Thoracic aorta (tissue), 2 donors: ENCODE measurements at places on chromosomes 6 and 20. TPM values are rescaled to one million over a fixed set of nuclear protein-coding genes. Genes with fewer than 3 reads are reported as not detected.

- H3K27ac ChIP-seq = peak overlapping the region; percentile 92
- no peaks in the 10 kb centered on the region for H3K36me3 ChIP-seq
- peak overlapping the region; percentile 18 for H3K4me3 ChIP-seq
- H3K27me3 ChIP-seq = no peaks in the 10 kb centered on the region
Measured at GRCh38 chr20:41247523-41248367, 69.8 kb downstream of the ZHX3 start.

- DNase-seq = no peak
- H3K27me3 ChIP-seq = no peaks in the 10 kb centered on the region
- H3K27ac ChIP-seq = no peak overlapping the region
- H3K4me3 ChIP-seq = no peak overlapping the region
Measured at GRCh38 chr20:38139156-38139912, 25.7 kb downstream of the TGM2 start.

DNA sequence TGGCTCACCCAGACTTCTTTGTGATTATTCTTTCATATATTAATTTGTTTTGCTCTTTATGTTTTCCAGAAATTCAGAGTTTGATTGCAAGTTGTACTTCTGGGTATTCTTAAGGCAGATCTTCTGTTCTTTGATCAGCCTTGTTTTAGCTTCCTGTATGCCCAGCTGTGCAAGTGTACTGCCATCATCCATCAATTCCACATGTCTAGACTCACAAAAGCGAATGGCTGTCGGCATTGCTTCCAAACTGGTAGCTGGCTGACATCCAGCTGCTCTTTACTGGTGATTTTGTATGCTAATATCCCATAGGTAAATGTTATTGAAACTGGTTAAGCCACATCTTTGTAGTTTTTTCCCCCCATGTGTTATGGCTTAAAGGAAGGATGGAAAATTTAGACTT is 1084.8 kb upstream of the CITED2 start:
- H3K27ac ChIP-seq = no peak overlapping the region
- no peak overlapping the region for H3K4me3 ChIP-seq
- no peak for DNase-seq
- H3K4me1 ChIP-seq = peaks cover 12% of the 10 kb centered on the region
- H3K27me3 ChIP-seq = no peaks in the 10 kb centered on the region

- no peak for DNase-seq
- no peaks in the 10 kb centered on the region for H3K27me3 ChIP-seq
- no peak overlapping the region for H3K4me3 ChIP-seq
- no peaks in the 10 kb centered on the region for H3K36me3 ChIP-seq
- H3K4me1 ChIP-seq = no peaks in the 10 kb centered on the region
Measured at GRCh38 chr6:63114610-63115211, 96.6 kb upstream of the FKBP1C start.

DNA sequence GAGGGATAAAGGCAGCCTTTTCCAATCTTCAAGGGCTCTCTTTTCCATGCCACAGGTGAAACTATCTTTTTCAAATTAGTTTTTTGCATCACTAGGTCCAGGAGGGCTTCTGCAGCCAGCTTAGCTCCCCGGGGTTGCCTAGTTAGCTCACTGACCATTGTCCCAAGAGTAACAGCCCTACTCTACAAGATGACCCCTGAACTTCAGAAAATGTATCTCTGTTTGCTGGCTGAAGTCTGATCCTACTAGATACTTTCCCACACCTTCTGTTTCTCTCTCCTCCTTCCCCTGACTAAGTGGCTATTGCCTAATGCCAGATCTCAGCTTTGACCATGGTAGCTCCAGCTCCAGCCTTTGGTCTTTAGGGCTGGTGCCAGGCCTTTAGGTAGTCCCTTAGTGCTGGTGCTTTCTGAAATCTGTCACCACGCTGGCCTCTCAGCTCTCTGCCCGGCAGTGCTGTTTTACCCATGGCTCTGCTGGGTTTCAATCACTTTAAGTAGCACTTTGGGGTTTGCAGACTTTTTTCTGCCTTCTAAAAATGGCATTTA is 255.1 kb downstream of the RNGTT start:
- H3K4me3 ChIP-seq = no peak overlapping the region
- peaks cover 7% of the 10 kb centered on the region for H3K4me1 ChIP-seq
- no peak for DNase-seq
- H3K36me3 ChIP-seq = no peaks in the 10 kb centered on the region
- H3K27ac ChIP-seq = no peak overlapping the region

GRCh38 chr6:169921217-169921616 is 169.8 kb downstream of the ERMARD start:
- no peaks in the 10 kb centered on the region for H3K36me3 ChIP-seq
- no peak overlapping the region for H3K4me3 ChIP-seq
- H3K27me3 ChIP-seq = no peaks in the 10 kb centered on the region
- no peak overlapping the region for H3K27ac ChIP-seq

DNA sequence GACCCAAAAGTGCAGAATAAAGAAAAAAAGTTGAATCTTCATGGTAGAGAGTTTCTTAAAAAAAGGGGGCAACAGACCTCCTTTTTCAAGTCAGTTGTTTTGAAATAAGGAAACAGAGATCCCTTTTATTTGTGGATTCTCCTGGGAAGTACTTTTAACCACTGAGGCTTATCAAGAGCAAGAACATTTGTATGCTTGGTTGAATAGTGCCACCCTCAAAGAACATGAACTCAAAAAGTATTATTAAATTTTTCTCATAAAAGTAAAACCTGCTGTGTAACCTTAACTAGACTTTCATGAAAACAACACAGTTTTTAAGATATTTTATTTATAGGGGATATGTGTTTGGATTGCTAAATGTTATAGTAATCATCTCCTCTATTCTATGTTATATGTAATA is at the start of gene DEFB110:
Gene DEFB110, minus strand, starts transcription at position 101 of the 400 bp plus-strand sequence. Its CDS starts 59 bp downstream, at position 42.
- no peak within 1 kb of the TSS for H3K27ac ChIP-seq
- DNase-seq = no peak
- H3K27me3 ChIP-seq = no peaks in the 10 kb centered on the region

GRCh38 chr20:1840817-1841553 is 54.2 kb upstream of the SIRPA start:
- H3K27me3 ChIP-seq = no peaks in the 10 kb centered on the region
- H3K36me3 ChIP-seq = no peaks in the 10 kb centered on the region
- no peak overlapping the region for H3K27ac ChIP-seq
- peaks cover 9% of the 10 kb centered on the region for H3K4me1 ChIP-seq
- no peak for DNase-seq

FKBP1C gene
- total RNA-seq = not detected

DNA sequence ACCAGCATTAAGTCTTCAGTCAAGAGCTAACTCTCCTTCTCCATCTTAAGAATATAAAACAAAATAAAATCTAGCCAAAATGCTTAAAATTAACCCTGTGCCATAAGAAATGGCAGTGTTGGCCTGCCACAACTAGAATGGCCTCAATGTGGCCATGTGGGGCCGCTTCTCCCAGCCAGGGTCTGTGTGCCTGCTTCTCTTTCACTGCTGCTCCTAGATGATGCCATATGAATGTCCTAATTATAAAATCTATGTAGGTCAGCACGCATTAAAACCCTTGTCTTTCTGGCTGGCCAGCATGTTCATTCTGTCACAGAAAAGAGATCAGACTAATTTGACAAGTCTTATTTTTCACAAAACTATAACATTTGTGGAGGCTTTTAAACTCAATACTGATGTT is 102.6 kb downstream of the C6orf118 start:
- no peak overlapping the region for H3K27ac ChIP-seq
- no peak overlapping the region for H3K4me3 ChIP-seq
- H3K27me3 ChIP-seq = no peaks in the 10 kb centered on the region
- no peaks in the 10 kb centered on the region for H3K4me1 ChIP-seq
- no peaks in the 10 kb centered on the region for H3K36me3 ChIP-seq
- DNase-seq = no peak

DNA sequence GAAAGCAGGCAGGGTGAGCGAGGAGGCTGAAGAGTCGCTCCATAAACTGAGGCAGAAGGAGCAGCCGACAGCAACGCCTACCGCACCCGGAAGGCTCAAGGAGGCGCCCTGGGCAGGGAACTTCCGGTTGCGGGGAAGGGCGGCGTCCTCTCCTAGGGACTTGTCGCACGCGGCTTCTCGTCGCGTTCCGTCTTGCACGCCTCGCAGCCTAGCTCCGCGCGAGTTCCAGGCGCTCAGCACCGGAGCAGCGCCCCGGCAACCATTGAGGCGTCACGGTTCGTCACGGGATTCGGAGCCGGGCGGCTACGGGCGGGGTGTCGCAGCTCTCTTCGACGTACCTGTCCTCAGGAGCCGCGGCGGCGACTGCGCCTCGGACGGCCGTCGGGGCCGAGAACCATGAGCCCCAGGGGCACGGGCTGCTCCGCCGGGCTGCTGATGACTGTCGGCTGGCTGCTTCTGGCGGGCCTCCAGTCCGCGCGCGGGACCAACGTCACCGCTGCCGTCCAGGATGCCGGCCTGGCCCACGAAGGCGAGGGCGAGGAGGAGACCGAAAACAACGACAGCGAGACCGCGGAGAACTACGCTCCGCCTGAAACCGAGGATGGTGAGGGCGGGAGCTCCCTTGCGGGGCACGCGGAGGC is at the start of gene SPACA1:
Gene SPACA1, plus strand, starts transcription at position 332 of the 641 bp plus-strand sequence. Its CDS starts 65 bp downstream, at position 397.
- no peak for DNase-seq
- H3K27ac ChIP-seq = no peak within 1 kb of the TSS
- H3K4me1 ChIP-seq = no peaks in the 10 kb centered on the region
- no peaks in the 10 kb centered on the region for H3K27me3 ChIP-seq
- H3K4me3 ChIP-seq = no peak within 1 kb of the TSS
- H3K36me3 ChIP-seq = no peaks in the 10 kb centered on the region

DNA sequence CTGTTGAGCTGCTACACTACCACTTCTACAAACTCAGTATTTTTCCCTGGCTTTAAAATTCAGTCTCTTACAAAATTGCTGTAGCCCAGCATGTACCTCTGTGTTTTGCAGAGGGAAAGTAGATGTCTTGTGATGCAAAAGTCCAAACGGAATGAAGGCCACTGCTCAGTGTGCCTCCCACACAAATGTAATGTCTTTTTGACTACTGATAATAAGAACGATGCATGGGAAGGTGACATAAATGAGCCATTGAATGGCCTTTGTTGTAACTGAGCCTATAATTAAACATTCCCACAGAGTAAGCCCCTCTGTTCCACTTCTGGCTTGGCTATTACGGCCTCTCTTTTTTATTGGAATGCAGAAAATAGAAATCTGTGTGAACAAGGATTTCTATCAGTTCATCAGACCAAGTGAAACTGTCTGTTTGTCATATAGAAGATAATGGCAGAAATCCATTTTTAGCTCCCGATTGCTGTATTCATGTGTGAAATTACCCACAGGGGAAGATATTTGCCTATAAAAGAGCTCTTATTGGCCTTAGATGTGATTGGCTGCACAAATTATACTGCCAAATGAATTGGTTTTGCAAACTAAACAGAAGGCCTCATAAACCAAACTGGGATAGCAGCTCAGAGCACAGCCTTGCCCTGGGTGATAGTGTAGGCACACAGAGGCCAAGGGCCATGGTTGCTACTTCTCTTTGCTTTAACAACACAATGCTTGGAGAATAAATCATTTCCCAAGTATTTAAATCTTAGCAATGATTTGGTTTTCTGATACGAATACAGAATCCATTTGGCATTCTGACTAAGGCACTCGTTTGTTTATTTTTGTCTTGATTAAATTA is 241.5 kb upstream of the PLN start:
- H3K4me3 ChIP-seq = no peak overlapping the region
- H3K36me3 ChIP-seq = no peaks in the 10 kb centered on the region
- peaks cover 12% of the 10 kb centered on the region for H3K4me1 ChIP-seq
- no peaks in the 10 kb centered on the region for H3K27me3 ChIP-seq
- H3K27ac ChIP-seq = peak overlapping the region; percentile 86
- DNase-seq = no peak

HMGN4 gene
- 41.3 TPM for total RNA-seq

GPX6 gene
- not detected for total RNA-seq

DOP1A gene
- 39.4 TPM for total RNA-seq

GRCh38 chr6:163370464-163371117 is 43.9 kb upstream of the QKI start:
- H3K36me3 ChIP-seq = no peaks in the 10 kb centered on the region
- H3K4me1 ChIP-seq = no peaks in the 10 kb centered on the region
- no peak overlapping the region for H3K4me3 ChIP-seq
- no peak for DNase-seq

- no peaks in the 10 kb centered on the region for H3K27me3 ChIP-seq
- peaks cover 5% of the 10 kb centered on the region for H3K36me3 ChIP-seq
- DNase-seq = no peak
- H3K4me3 ChIP-seq = peak overlapping the region; percentile 98
- H3K4me1 ChIP-seq = peaks cover 15% of the 10 kb centered on the region
Measured at GRCh38 chr20:58981628-58982364, 740 bp downstream of the NELFCD start.

- H3K27me3 ChIP-seq = no peaks in the 10 kb centered on the region
- DNase-seq = no peak
- no peak overlapping the region for H3K27ac ChIP-seq
- H3K36me3 ChIP-seq = no peaks in the 10 kb centered on the region
- H3K4me1 ChIP-seq = no peaks in the 10 kb centered on the region
- H3K4me3 ChIP-seq = no peak overlapping the region
Measured at GRCh38 chr6:34535646-34536045, 20.5 kb downstream of the SPDEF start.

ULBP2 gene
- 0.41 TPM for total RNA-seq

DNA sequence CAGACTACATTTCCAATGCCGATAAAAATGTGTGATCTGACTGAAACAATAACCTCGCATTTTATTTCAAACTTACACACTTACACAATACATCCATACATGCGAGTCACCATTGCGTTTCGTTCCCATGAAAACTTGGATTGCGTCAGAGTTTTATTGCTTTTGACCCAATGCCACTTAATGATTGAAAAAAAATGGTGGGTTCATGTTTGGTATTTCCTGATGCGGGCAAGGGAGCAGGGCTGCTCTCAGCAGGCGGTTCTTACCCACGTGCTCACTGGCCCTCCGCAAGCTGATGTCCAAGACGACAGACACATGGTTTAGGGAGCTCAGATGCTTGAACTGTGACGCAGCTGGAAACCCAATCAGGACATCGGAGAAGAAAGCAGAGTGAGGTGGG is 281.0 kb upstream of the SULF2 start:
- no peaks in the 10 kb centered on the region for H3K36me3 ChIP-seq
- H3K4me1 ChIP-seq = peaks cover 4% of the 10 kb centered on the region
- no peak overlapping the region for H3K27ac ChIP-seq
- DNase-seq = no peak
- no peak overlapping the region for H3K4me3 ChIP-seq

KCNS1 gene
- total RNA-seq = not detected

SEL1L2 gene
- total RNA-seq = not detected

DNA sequence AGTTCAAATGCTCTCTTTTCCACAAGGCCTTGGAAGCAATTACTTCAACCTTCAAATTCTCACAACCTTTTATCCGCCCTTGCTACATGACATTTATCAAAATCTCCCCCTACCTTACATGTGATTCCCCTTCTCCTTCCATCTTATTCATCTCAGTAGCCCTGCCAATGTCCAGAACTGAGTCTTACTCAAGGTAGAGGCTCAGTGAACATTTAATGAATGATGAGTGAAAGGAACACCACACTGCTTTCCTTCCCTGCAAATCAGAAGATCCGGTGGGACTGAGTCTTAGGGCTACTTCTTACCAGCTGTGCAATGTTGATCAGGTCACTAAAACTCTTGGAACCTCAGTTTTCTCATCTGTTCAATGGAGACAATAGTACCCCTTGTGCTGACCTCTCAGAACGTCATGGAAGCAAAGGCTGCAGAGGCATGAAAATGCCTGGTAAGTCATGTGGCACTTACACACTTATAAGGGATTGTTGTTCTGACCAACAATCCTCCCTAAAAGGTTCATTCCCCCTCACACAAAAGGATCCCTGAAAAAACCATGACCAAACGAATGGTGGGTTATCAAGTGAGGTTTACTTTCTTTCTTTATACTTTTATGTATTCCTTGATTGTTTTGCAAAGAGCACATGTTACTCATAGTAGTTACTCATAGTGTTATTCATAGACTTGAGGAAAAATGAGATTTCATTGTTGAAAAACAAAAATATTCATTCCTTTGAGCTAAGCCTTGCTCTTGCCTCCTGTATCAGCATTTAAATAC is 6.5 kb downstream of the MDGA1 start:
- peaks cover 13% of the 10 kb centered on the region for H3K4me1 ChIP-seq
- H3K27me3 ChIP-seq = no peaks in the 10 kb centered on the region
- H3K27ac ChIP-seq = peak overlapping the region; percentile 66
- DNase-seq = no peak
- no peaks in the 10 kb centered on the region for H3K36me3 ChIP-seq
- H3K4me3 ChIP-seq = no peak overlapping the region
